Fibroblast of skin of right quadriceps (primary cell): ENCODE measurements at places on chromosomes 7 and 10.

DNA sequence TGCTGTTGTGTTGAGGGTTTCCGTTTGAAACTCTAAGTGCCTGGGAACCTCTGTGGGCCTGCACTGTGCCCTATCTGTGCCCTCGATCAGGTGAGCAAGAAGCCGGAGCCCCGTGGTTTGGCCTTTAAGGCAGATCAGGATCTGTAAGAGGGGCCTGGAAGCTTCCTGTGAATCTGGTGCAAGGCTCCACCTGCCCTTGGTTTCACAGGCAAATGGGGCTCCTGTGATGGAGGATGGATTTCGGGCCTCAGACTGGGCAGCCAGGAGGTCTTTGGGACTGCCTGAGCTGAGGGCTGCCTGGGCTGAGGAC is 21.6 kb downstream of the SCART1 start:
- DNase-seq: no peak

- DNase-seq: no peak
These were observed 157.5 kb upstream of the TNS3 start for GRCh38 chr7:47739301-47739875.

DNA sequence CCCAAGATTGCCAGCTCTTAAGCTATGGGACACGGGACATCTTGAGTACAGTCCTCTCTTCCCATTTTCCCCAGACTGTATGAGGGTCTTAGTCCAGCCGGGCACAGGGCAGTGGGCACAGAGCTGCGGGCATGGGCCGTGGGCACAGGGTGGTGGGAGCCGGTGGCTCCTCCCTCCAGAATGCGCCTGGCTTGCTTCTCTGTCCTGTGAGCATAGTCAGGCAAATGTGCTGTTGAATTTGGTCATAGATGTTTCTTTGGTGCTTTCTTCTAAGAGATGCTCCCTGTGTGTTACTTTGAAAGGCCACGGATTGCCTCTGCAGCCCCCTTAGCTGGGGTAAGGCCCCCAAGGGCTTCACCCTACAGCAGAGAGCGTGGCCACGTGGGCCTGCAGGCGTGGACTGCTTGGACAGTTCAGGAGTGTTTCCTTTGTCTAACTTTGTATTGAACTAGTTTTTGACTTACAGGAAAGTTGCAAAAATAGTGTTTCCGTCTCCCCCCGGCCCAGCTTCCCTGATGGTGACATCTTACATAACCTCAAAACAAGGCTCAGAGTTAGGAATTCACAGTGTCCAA is 24.7 kb downstream of the LRRC27 start:
- DNase-seq: no peak

GRCh38 chr7:86664991-86665390 is 21.3 kb downstream of the GRM3 start:
- no peak for DNase-seq

GRCh38 chr10:131743190-131744151 is 157.3 kb upstream of the PPP2R2D start:
- DNase-seq: no peak

- DNase-seq: no peak
These were observed 146.5 kb downstream of the TMEM178B start for GRCh38 chr7:141220263-141220880.

- DNase-seq: no peak
These were observed 96.1 kb downstream of the FAM107B start for GRCh38 chr10:14678637-14679036.

GRCh38 chr10:44792119-44792775 is 118.9 kb upstream of the TMEM72 start:
- DNase-seq: no peak

DNA sequence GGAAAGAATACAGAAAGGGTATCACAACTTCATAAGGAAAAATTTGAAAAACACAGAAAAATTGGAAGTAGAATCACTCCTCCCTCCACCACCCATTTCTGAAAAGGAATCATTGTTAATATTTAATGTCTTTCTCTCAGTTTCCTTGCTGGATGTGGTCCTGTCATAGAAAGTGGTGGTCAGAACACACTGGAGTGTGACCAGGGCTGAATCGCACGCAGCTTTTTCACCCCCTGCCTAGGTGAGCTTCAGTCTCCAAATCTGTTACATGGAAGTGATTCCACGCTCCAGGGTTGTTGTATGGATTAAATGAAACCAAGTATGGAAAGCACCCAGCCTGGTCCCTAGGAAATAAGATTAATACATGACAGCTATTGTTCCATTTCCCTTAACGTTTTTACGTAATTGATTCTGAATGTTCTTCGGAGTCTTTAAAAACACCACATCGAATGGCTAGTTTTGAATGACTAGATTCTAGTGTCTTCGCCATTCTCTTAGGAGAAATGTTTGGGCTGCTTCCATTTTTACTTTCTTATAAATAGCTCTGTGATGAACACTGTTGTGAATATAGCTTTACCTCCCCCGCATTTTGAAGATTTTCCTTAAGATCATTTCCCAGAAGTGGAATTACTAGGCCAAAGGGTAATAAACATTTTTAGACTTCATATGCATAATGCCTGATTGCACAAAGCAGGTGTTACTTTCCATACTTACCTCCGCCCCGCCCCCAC is 10.9 kb upstream of the DUSP5 start:
- DNase-seq: no peak

DNA sequence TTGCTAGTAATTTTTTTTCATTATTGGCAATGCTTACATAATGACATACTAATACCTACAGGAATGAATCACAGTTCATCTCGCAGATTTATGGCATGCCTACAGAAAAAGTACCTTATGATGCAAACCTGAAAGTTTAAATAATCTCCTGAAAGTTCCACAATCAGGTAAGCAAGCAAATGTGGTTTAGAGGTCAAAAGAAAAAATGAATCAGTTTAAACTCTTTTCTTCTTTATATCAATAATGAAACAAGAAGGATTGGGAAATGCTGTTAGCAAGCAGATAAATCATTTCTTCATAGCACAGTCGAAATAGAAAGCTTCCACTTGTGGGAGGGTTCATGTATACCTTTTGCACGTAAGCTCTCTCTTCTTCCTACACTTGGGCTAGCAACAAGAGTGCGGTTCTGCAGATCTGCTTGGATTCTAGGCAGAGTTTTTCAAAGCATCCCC is 53.7 kb upstream of the MTPN start:
- no peak for DNase-seq

DNA sequence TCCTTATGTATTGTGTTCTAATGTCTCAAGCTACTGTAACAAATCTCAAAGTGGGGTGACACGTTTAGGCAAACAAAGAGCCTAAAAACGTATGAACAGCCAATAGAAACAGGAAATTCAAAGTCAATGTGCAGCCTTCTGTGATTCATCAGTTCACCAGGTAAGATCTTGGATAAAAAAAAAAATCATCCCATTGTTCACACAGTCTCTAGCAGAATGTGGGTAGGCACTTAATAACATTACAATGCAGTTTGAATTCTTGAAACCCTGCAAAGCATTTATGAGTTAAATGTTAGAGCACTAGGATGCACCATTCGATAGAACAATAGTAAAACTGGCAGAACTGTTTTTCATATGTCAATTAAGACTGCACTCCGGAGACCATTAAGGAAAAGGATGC is 88.2 kb upstream of the HDAC9 start:
- no peak for DNase-seq

DNA sequence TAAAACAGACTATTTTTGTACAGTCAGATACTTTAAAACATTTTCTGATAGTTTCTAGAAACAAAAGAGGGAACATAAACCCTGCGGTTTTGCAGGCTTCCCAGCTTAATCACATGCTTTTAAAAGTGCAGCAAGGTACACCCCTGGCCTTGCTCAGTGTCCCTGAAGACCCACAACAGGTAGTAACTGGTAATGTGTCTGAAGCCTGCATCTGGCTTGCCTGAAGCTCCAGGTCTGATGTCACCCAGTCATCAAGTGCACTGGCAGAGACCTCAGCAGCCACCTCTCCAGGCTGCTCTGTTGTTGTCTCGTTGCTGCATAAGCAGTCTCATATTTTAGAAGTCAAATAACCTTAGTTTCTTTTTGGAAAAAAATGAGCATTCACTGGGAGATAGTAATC is 376.1 kb upstream of the MTPN start:
- DNase-seq: no peak
